Sigmoid colon (tissue), 7 donors: ENCODE measurements at places on chromosomes 16 and 17.

GRCh38 chr16:68197250-68197649, 38.7 kb downstream of the ESRP2 start:
- DNase-seq = no peak

DNA sequence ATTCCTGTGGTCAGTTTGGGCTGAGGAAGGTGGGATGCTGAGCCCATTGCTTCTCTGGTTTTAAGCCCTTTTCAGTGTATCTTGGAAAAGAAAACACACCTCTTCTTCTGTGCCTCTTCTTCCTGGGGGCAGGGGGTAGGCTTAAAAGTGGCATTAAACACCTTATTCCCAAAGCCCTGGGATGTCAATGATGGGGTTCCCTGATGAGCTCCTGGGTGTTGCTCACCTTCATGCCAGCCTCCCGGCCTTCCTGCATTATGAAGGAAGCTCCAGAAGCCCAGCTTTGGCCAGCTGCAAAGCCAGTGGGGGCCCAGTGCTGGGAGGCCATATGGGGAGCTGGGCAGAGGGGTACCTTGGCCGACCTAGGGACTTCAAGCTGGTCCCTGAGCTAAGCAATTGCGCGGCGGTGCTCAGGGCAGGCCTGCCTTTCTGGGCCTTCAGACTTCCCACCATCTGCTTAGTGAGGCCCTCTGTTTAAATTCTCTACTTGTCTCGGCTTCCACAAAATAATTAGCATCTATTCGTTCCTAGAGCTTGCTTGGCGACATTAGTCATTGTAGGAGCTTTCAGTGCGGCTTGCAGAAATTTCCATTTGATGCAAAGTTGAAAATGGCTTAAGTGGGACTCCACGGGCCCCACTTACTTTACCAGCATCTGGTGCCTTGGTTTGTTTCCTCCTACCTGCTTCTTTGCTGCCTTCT, 121.7 kb upstream of the NLRP1 start:
- no peak for DNase-seq

DNA sequence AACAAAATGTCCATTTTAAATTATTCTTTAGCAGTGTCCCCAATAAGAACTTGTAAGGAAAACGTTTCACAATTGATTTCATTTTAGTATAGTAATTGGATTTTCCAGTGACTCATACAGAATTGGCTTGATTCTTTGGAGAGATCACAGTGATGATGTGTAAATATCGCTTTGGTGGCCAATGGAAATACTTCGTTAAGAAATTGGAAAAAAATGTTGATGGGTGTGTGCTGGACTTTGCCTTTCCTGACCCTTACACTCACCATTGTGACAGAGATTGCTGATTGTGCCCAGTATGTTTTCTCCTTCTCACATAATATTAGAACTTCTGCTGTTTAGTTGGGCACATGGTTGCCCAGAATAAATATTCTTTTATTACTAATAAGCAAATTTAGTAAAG, 7.4 kb upstream of the EFCAB13 start:
- no peak for DNase-seq

DNA sequence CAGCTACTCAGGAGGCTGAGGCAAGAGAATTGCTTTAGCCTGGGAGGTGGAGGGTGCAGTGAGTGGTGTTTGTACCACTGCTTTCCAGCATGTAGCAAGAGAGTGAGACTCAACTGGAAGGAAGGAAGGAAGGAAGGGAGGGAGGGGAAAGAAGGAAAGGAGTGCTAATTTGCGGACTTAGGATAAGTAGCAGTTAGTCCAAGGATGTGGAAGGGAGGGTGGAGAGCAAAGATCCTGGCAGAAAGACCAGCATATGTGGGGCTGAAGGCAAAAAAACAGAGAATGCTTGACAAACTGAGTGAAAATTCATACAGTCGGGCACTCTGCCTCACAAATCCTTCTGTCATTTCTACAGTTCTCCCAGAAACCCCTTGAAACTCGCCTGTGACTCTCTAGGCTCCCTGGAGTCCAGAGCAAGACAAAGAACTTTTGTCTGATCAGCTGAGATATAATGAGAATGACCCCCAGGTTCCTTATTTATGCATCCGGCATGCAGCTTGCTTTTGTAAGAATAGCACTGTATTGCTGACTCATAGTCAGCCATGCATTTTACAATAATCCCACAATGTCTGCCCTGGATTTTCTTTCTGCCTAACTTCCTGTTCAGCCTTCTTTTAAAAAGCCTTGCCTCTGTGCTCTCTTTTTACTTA, 31.5 kb downstream of the CDK5RAP3 start:
- no peak for DNase-seq

DNA sequence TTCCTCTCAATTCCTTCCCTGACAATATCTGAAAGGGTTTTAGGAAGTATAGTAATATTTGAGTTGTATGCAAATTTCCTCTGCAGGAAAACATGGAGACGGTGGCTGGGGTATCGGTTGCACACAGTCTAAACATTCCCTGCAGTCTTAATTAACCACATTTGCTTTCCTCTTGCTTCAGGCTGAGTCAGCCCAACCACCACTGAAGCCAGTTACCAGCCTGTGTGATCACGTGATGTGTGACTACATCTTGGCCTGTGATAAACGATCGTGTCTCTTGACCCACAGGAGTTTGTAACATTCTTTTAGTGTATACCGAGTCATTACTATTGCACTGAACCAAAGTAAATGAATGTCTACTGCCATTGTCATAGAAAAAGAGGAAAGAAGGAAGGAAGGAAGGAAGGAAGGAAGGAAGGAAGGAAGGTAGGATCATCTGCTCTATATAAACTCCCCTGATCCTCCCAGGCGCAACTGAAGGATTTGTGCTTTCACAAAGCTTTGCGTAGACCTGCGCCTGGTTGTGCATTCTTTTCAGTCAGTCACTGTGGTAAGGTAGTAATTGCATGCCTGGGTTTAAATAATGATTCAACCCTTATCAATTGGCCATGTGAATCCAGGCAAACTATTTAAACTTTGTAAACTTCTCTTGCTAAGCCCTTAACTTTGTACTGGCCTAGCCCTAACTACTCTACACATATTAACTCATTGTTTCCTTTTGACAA, 280.6 kb upstream of the SALL1 start:
- no peak for DNase-seq

DNA sequence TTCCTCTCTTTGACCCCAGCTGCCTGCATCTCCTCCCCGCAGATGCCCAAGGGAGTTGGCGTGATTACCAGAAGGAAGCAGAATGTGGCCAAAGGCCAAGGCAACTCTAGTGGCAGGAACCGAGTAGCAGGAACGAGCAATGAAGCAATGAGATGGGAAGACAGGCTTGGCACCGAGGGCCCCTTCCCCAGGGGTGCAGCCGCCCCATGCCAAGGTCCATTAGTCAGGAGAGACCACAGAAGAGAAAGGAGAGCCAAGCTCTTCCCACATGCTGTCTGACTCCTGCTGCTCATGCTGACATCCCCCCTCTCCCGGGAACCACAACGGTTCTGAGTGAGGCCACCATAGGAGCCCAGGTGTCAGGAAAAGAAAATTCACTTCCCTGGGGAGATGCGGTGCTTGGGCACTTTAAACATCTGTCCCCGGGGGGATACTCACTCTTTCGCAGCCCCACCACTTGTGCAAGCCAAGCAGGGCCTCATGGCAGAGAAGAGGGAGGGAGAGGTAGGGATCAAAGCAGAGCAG, 67.4 kb downstream of the MYO18A start:
- DNase-seq = no peak

DNA sequence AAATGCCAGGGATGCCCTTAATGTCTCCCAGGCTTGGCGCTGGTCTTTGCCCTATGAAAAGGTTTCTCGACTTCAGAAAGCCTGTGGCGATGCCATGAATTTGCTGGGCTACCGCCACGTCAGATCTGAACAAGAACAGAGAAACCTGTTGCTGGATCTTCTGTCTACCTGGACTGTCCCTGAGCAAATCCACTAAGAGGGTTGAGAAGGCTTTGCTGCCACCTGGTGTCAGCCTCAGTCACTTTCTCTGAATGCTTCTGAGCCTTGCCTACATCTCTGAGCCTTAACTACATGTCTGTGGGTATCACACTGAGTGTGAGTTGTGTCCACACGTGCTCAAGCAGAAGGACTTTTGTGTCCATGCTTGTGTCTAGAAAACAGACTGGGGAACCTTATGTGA, 11.4 kb downstream of the CHST4 start:
- no peak for DNase-seq

- no peak for DNase-seq
Measured at GRCh38 chr17:35727635-35728034, 3.8 kb upstream of the RASL10B start.

DNA sequence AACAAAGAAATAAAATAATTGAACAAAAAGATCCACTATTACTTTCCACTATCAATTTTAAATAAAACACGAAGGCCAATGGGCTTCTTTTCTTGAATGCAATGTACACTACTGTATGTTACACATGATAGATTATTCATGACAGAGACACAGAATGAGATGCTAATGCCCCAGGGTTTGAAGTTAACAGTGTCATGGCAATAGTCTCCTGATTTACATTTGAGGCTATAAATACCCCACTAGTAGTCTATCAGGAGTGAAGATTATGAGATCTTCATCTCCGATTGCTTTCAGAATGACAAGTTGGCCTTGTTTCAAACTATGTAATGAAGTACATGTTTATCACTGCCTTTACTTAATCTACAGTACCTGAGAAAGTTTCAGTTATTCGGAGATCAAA, 84.4 kb downstream of the RPGRIP1L start:
- DNase-seq = no peak

- no peak for DNase-seq
Measured at GRCh38 chr16:13298666-13299065, 397.3 kb downstream of the SHISA9 start.

- no peak for DNase-seq
Measured at GRCh38 chr17:7176841-7177190, 2.4 kb downstream of the ASGR1 start.

- DNase-seq = no peak
Measured at GRCh38 chr17:50840311-50840851, 5.0 kb downstream of the WFIKKN2 start.

GRCh38 chr16:58048494-58049231, 23.1 kb downstream of the MMP15 start:
- no peak for DNase-seq

DNA sequence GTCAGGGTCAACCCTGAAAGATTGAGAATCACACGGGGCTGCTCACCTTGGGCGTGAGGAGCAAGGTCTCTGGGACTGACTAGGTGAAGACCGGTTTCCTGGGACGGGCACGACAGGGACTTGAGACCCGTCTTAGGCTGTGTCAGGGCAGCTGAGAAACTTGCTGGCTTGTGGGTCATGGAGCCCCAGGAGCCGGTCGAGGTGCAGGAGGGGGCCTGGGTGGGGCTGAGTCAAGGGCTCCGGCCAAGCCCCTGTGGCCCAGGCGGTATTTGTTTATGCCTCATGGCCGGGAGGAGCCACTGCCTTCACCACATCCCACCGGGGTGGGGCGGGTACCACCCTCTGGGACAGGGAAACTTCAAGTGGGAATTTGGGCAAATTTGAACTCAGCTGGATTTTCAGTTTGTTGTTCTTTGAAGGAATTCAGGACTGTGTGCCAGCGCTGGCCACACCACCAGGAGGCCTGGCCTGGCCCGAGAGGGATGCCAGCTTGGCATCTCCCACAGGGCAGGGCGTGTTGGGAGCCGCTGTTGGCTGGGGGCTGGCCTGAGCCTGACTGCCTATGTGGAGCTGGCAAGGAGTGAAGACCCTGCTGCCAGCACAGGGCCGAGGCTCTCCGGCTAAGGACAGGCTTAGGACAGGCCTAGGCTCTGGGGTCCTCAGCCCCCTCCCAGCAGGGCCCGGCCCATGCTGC, 116.1 kb downstream of the METRNL start:
- DNase-seq = peak; percentile 69
